Mesenchymal stem cell (in vitro differentiated cells and primary cell): ENCODE measurements at places on chromosomes 3 and 15.

DNA sequence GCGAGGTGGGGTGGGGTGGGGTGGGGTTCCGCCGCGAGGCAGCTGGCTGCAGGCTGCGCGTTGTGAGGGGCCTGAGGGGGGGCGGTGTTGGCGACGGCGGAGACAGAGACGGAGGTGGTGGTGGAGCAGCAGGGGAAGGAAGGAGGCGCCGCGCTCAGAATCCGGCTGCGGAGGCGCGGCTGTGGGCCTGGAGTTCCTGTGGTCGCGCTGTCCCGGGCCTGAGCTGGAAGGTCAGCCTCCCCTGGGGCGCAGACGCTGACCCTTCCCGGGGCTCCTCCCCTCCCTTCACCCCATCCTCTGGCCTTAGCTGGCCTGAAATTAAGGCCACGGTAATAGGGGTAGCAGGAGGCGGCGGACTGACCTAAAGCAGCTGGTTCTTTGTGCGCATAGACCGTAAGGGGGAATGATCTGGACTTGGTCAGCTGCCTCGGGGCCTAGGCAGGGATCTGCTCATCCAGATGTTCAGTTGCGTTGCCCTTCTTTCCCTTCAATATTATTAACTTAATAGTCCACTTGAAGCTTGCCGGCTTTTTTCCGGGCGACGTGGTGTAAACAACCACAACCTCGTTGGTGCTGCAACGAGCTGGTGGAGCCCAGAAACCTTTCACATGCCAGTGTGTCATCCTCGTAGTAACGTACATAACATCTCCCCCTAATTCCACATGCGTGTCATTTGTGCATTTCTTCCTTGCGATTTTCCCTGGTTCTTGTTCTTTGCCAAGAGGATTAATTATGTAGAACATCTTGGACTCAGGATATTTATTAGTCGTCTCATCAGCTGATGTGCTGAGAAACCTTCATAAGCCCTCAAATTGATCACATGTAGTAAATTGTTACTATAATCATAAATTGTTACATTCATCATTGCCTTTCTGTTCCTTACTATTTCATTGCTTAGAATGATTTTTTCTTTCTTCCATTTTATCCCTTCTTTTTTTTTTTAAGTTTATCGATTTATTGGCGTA, 626 bp downstream of the SEC62 start:
- DNase-seq: peak; percentile 76

- no peak for DNase-seq
These were observed 121.0 kb upstream of the CDIN1 start for GRCh38 chr15:36458411-36458810.

- no peak for DNase-seq
These were observed 441.7 kb upstream of the NR2F2 start for GRCh38 chr15:95888762-95889161.

DNA sequence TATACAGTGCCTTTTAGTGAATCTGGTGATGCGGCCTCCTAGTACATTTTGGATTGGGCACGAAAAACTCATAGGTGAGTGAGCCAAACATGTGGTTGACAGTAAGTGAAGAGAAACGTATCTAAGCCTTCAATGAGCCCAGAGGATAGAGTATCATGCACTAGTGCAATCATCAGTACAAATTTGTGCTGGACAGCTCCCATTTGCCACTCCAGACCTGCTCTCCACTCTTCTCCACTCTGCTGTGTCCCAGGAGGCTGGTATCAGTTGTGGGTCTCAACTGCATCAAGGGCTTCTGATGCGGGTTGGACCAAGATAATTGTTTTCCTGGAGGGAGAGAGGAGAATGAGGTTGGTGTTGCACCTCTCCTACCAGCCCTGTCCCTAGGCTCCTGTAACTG, 9.1 kb upstream of the RASGRF1 start:
- peak; percentile 5 for DNase-seq

DNA sequence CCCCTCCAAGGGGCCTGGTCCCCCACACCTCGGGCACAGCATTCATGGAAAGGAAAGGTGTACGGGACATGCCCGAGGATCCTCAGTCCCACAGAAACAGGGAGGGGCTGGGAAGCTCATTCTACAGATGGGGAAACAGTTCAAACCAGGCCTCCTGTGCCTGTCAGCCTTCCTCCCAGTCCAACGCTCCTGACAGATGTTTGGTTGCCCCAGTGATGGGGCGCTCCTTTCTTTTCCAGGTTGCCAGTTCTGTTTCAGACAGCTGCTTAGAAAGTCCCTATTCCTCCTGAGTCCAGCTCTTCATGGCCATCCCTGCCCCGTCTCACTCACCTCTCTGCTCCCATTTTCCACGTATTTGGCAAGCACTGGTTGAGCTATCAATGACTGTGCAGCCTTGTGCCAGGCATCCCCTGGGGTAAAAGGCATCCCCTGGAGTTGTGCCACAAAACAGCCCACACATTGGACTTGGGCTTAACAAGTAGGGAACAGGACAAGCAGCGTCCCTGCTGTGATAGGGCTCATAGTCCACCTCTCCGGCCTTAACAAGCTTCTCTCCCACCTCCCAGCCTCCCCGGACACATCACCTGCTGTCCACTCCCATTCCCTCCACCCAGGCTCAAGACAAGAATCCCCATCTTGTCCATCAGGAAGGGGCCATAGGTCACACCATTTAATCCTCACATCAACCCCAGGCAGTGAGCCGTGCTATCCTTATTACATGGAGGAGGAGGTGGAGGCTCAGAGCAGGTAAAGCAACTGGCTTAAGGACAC, 6.6 kb downstream of the OXTR start:
- DNase-seq: no peak

- DNase-seq: no peak
These were observed 114.5 kb downstream of the SUCNR1 start for GRCh38 chr3:151987893-151988292.

DNA sequence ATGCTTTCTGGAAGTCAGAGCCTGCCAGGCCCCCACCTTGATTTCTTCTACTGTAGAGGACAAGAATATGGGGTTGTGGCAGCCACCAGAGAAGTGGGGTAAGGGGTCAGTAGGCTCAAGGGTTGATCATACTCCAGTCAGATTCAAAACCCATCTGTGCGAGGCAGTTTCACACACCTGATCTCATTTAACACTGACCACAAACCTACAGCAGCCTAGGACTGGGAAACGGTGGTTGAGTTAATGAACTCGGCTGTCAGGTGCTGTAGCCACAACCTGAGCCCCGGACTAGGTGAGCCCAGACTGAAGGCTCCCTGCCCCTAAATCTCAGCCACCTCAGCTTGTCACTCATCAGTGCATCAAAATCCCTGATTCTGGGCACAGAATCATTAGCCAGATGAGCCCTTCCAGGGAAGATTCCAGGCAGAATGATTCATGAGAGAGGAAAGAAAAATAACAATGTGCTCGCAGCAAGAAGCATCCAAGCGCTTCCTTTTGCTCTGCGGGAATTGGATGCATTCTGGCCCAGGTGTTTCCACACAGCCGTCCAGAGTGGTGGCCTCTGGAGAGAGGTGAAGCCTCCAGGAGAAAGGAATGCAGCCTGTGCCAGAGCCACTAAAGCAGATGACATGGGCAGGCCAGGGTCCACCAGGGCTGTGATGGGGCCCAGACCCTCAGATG, 102.1 kb downstream of the SRGAP3 start:
- DNase-seq: no peak

DNA sequence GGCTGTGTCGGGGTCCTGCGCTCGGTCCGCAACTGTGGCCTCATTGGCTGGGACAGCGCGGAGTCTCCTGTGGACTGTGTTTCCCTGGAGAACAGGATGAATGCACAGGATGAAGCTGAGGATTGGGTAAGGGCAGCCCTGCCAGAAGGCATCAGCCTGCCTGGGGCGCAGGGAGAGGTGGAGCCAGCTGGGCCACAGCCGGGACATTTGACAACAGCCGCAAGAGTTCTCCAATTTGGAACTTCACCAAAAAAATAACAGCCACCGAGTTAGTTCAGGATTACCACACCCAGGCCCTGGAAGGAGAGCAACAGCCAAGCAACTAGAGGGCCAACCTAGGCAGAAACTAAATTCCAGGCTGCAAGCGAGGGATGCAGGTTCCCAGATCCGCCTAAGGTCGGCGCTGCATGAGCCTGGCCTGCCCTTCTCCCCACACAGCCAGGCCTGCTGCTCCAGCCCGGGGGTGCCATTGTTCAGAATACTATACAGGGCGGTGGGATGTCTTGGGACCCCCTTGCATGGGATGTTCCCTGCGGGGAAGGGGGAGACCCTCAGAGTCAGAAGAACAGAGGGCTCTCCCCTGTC, 229.3 kb downstream of the OCA2 start:
- no peak for DNase-seq

- DNase-seq: peak; percentile 5
These were observed 164.5 kb downstream of the ZMAT3 start for GRCh38 chr3:178907081-178907480.

GRCh38 chr3:30696403-30696819, 90.0 kb downstream of the TGFBR2 start:
- no peak for DNase-seq

DNA sequence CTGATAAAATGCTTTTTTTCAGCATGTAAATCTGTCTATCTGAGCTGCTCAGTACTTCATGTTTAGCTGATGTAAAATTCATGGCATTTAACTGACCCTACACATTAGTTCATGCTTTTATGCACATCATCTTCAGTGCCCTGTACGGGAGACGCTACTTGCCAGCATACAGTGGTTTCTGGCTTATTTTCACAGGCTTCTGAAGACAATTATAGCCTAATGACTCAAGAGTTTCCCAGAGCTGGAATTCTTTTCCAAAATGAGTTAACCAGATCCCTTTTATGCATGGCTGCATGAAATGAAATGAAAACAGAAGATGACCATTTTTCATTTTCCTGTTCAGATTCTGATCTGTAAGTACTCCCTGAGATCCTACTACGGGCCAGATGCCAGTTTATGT, 1061.5 kb downstream of the ROBO2 start:
- peak; percentile 77 for DNase-seq

DNA sequence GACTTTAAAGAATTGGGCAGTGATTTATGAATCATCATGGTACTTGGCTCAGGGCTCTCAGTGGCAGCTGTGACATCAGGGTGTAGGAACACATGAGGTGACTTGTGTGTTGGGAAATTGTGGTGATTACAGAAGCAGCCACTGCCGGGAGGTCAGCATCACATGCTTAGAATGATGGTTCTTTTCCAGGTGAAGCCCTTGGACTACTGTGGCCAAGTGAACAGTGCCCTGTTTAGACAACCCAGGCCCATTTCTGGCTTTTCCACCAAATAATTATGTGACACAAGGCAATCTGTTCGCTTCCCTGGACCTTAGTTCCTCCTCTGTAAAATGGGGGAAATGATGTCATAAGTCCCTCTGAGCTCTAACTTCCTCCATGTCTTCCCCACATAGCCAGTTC, 139.7 kb upstream of the ROPN1 start:
- no peak for DNase-seq

DNA sequence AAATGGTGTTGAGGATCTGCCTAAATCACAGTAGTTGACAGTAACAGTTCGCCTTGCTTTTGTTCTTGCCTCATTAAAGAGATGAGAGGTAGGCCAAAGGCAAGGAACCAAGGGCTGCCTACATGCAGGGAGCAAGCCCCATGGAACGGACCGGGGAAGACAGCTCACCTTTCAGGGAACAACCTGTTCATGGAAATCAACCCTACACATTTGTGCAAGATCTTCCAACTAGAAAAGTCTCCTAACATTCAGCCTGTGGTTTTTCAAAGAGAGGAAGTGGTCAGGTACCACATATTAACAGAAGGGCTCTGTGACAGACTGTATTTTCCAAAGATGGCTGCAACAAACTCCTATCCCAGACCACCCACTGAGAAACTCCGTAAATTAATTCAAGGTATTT, 1031.8 kb upstream of the NR2F2 start:
- no peak for DNase-seq

GRCh38 chr15:71114887-71115566, at the start of gene THSD4:
THSD4 (plus strand) TSS chr15:71115471.
- peak; percentile 73 for DNase-seq

DNA sequence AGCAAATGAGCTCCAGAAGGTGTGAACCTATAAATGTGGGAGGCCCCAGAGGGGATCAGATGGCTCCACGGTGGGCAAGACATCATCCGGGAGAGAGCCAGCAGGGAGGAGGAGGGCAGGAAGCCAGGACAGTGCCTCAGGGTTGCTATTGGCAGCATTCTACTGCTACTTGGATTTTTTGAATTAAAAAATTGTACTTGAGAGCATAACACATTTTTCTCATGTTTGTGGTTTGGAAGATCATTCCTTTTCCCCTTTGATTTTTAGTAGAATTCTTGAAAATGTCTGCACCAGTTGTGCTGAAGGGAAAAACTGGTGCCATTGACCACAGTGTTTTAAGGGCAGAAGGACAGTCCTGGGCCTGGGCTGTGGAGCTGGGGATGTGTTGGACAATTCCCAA, 59.2 kb downstream of the LYZL4 start:
- DNase-seq: no peak
